Muscle of leg (tissue), 16 donors: ENCODE measurements at places on chromosomes 4 and X.

- no peak overlapping the region for H3K4me3 ChIP-seq
- no peak overlapping the region for H3K27ac ChIP-seq
- H3K27me3 ChIP-seq, result no peaks in the 10 kb centered on the region
- peaks cover 10% of the 10 kb centered on the region for H3K4me1 ChIP-seq
- peaks cover 59% of the 10 kb centered on the region for H3K36me3 ChIP-seq
Observed at GRCh38 chr4:17618926-17619325, 4.5 kb downstream of the MED28 start.

DNA sequence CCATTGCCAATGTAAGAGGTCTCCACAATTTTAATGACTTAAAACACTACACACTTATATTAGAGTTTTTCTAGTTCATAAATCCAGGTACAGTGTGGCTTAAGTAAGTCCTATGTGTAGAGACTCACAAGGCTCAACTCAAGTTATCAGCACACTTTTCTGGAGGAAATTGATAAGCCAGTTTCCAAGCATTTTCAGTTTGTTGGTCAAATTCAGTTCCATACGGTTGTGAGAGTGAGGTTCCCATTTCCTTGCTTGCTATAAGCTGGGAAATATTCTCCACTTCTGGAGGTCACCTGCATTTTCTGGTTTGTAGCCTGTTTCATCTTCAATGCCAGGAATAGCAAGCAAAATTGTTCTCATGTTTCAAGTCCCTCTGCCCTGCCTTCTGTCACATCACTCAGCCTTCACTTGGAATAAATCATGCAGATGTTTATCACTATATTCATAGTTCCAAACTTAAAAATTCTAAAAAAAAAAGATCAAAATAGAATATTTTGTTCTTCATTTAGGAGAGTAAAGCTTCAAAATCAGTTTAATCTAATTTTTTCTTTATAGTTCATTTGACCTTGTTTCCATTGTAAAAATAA lies 1137.5 kb upstream of the INTU start:
- no peaks in the 10 kb centered on the region for H3K27me3 ChIP-seq
- no peaks in the 10 kb centered on the region for H3K4me1 ChIP-seq
- no peak overlapping the region for H3K27ac ChIP-seq
- no peak overlapping the region for H3K4me3 ChIP-seq
- no peaks in the 10 kb centered on the region for H3K36me3 ChIP-seq

- no peak overlapping the region for H3K27ac ChIP-seq
- no peak for DNase-seq
Observed at GRCh38 chrX:54758114-54759055, 39.7 kb downstream of the ITIH6 start.

- peaks cover 18% of the 10 kb centered on the region for H3K4me1 ChIP-seq
- H3K36me3 ChIP-seq, result no peaks in the 10 kb centered on the region
- H3K27ac ChIP-seq, result peak overlapping the region; percentile 89
- H3K4me3 ChIP-seq, result peak overlapping the region; percentile 26
Observed at GRCh38 chrX:413322-414201, 26.9 kb upstream of the PPP2R3B start.

GRCh38 chr4:182245541-182246215 lies 2.5 kb downstream of the TENM3 start:
- H3K4me3 ChIP-seq, result no peak overlapping the region
- no peaks in the 10 kb centered on the region for H3K27me3 ChIP-seq
- no peak overlapping the region for H3K27ac ChIP-seq
- DNase-seq, result peak; percentile 46
- peaks cover 2% of the 10 kb centered on the region for H3K4me1 ChIP-seq

DNA sequence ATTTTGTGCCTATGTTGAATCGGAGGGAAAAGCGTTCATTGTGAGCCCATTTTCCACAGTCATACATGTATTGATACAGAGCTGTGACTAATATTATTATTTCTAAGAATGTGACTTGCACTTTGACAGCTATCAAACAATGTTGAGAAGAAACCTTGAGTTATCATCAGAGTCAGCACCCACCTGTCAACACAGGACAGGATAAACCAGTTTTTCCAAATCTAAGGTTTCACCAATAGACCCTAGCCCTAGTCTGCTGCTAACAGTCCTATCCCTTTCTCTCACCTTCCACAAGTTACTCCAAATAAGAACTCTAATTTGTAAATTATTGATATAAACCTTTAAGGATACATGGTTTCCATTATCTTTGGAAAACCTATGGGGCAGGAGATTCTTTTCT lies 47.7 kb upstream of the DHX15 start:
- H3K4me3 ChIP-seq, result no peak overlapping the region
- no peaks in the 10 kb centered on the region for H3K4me1 ChIP-seq
- H3K27me3 ChIP-seq, result no peaks in the 10 kb centered on the region
- no peak for DNase-seq
- no peak overlapping the region for H3K27ac ChIP-seq
- no peaks in the 10 kb centered on the region for H3K36me3 ChIP-seq

DNA sequence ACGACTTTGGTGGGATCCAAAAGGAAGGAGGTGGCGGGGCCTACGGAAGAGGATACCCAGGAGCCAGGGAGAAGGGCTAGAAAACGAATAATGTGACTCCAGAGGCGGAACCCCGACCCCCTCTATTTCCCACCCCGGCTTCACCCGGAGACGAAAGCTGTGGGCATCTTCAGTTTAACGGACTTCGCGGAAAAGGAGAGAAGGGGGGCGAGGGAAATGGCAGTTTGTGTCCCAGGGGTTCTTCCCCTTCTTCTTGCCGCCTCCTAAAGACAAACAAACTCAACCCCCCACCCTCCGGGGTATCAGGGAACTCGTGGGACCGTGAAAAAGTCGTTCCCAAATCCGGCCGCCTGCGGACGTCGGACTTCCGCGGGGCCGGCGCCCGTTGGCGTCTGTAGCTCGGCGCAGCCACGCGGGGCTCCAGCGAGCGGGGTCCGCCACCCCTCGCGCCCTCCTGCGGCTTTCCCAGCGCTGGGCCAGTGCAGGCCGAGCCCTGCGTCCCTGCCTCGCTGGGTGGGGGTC lies 3.6 kb upstream of the LEF1 start:
- H3K27ac ChIP-seq, result no peak overlapping the region
- H3K36me3 ChIP-seq, result no peaks in the 10 kb centered on the region
- peaks cover 61% of the 10 kb centered on the region for H3K27me3 ChIP-seq

GRCh38 chr4:114036864-114037263 lies 57.4 kb upstream of the ARSJ start:
- no peak overlapping the region for H3K27ac ChIP-seq
- no peaks in the 10 kb centered on the region for H3K27me3 ChIP-seq
- no peaks in the 10 kb centered on the region for H3K4me1 ChIP-seq
- no peak for DNase-seq
- H3K36me3 ChIP-seq, result no peaks in the 10 kb centered on the region

DNA sequence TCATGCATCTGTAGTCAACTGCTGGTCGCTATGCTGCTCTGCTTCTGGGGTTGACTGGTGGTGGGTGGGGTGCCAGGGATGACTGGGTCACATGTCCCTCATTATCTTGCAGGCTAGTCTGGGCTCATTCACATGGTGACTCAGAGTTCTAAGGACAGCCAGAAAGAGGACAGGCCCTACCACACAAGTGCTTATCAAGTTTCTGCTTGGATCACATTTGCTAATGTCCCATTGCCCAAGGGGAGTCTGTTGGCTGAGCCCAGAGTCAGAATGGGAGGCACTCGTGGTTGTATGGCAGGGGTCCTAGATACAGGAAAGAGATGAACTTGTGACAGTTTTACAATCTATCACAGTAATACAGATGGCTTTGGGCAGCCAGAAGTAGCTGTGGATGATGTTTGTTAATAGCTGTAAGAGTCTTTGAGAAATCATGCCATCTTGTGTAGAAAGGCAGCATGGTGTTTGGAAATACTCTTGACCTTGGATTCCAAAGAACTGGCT lies 221.3 kb downstream of the GPAT3 start:
- no peak overlapping the region for H3K27ac ChIP-seq
- no peak for DNase-seq
- H3K36me3 ChIP-seq, result no peaks in the 10 kb centered on the region
- no peak overlapping the region for H3K4me3 ChIP-seq

- H3K4me1 ChIP-seq, result peaks cover 2% of the 10 kb centered on the region
- H3K36me3 ChIP-seq, result no peaks in the 10 kb centered on the region
- peak; percentile 92 for DNase-seq
- H3K27me3 ChIP-seq, result no peaks in the 10 kb centered on the region
Observed at GRCh38 chr4:145482209-145483037, 770 bp downstream of the SMAD1 start.

DNA sequence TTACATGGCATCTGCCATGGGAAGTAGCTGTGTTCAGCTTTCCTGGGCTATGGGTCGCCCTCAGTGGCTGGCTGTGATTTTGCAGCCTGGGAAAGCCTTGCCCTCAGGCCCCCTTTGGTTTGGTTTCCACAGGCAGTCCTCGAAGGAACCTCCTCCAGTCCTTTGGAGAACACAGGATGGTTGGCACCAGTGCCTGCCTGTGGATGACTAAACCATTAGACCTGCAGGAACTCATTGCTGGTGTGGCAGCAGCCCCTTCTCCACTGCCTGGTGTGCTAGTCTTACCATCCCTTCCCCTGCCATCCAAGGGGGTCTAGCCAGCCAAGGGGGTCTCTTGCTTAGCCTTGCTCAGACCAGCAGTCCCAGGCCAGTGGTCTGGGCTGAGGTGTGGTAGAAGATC lies 71.4 kb upstream of the PJA1 start:
- no peak for DNase-seq
- H3K4me3 ChIP-seq, result no peak overlapping the region
- peaks cover 22% of the 10 kb centered on the region for H3K4me1 ChIP-seq
- no peaks in the 10 kb centered on the region for H3K36me3 ChIP-seq
- H3K27me3 ChIP-seq, result peaks cover 40% of the 10 kb centered on the region

- H3K36me3 ChIP-seq, result no peaks in the 10 kb centered on the region
- no peaks in the 10 kb centered on the region for H3K4me1 ChIP-seq
- no peak for DNase-seq
- no peak overlapping the region for H3K4me3 ChIP-seq
- H3K27ac ChIP-seq, result no peak overlapping the region
Observed at GRCh38 chr4:71558248-71558647, 219.4 kb downstream of the SLC4A4 start.

GRCh38 chr4:8691151-8691775 lies 98.7 kb downstream of the CPZ start:
- H3K4me1 ChIP-seq, result no peaks in the 10 kb centered on the region
- DNase-seq, result no peak
- no peak overlapping the region for H3K4me3 ChIP-seq
- peaks cover 38% of the 10 kb centered on the region for H3K27me3 ChIP-seq
- H3K36me3 ChIP-seq, result no peaks in the 10 kb centered on the region

DNA sequence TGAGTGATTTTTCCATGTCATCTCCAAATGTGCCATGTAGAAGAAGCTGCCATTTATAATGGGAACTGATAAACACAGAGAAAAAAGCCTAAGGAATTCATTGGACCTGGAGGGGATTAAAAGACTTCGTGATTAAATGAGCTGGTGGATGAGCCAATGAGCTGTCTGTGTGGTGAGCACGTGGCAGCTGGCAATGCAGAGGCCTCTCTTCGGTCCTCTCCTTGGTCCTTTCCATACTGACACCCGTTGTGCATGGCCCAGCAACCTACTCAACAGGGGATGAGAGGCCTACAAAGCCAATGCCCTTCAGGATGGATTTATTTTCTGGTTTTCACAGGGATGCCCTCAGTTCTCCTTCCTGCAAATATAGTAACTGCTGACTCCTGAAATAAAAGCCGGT lies 87.7 kb upstream of the STS start:
- no peak for DNase-seq
- H3K27ac ChIP-seq, result no peak overlapping the region
- H3K36me3 ChIP-seq, result peaks cover 13% of the 10 kb centered on the region
- peaks cover 3% of the 10 kb centered on the region for H3K27me3 ChIP-seq
- no peaks in the 10 kb centered on the region for H3K4me1 ChIP-seq

DNA sequence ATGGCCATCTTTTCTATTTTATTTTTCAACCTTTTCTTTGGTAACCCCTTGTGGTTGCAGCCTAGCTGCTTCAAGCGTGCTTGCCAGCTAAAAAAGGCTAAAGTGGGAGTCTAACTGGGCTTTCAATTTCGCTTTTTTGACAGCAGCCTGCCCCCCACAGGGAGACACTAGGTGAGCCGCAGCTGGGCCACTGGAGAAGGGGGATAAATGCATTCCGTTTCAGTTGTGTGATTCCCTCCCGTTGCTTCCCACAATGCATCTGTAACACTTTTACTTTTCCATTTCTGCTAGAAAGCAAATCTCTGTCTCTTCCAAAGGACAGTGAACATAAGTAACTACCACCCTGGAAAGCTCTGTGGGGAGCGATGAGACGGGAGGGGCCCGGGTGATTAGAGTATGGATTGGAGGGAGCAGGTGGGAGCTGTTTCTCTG lies 86.3 kb upstream of the RAPGEF2 start:
- H3K4me1 ChIP-seq, result peaks cover 3% of the 10 kb centered on the region
- no peaks in the 10 kb centered on the region for H3K36me3 ChIP-seq
- DNase-seq, result peak; percentile 53
- H3K27ac ChIP-seq, result no peak overlapping the region
- no peak overlapping the region for H3K4me3 ChIP-seq
